ENCODE measurements at places on chromosomes 4 and X.

DNA sequence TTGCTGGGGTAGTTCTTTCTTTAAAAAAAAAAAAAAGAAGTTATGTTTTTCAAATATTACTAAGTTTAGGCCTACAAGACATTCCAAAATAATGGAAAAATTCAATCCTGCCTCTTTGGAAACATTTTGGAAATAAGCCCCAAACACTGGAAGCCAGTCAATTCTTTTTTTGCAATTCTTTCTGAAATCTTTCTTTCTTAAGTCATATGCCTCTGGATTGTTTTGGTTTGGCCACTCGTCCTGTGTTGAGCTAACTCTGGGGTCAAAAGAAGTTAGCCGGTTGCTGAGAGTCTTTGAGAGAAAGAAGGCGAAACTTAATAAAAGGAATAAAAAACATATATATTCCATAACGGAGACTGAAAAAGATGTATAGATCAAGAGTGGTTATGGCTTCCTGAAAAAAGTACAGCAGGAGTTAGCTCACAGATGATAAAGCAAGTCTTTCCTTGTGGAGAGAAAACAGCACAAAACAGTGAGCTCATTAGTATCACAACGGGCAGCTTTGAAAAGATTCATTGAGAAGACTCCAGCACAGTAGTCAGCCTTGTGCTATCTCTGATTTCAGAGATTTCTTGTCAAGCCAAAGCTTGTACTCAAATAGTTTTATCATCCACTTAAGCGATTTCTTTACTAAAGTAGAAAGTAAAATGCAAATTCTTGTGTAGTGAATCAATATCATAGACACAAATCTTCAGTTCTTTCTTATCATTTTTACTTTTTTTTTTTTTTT is 64.8 kb downstream of the PLS3 start:
- DNase-seq = no peak

GRCh38 chrX:102154218-102154860 is 1.4 kb downstream of the BEX5 start:
- peak; percentile 62 for DNase-seq

- DNase-seq = no peak
These were observed 10.5 kb downstream of the WDFY3 start for GRCh38 chr4:84956014-84956413.

DNA sequence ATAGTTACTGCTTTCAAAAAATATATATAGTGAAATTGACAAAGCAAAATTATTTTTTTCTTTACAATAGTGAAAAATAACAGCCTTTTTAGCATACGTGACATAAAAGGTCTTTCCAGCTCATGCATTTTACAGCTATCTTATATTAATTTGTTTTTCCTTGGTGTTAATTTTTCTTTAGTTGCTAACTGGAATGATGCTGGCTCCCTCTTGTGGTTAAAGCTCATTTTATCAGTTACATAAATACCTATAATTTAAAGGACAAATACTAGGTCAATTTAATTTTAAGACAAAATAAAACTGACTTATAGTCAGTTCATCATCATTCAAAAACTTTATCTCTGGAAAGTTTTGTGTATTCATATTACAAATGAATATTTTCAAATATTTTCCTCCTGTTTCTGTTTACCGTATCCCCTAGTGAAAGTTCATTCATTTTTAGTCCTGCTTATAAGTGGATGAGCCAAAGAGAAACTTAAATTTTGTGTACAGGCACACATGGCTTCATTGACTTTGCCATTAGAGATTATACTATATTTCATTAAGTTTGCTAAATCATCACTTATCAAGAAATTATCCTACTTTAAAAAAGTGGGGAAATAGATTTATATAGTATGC is 9.9 kb upstream of the ANAPC4 start:
- no peak for DNase-seq

DNA sequence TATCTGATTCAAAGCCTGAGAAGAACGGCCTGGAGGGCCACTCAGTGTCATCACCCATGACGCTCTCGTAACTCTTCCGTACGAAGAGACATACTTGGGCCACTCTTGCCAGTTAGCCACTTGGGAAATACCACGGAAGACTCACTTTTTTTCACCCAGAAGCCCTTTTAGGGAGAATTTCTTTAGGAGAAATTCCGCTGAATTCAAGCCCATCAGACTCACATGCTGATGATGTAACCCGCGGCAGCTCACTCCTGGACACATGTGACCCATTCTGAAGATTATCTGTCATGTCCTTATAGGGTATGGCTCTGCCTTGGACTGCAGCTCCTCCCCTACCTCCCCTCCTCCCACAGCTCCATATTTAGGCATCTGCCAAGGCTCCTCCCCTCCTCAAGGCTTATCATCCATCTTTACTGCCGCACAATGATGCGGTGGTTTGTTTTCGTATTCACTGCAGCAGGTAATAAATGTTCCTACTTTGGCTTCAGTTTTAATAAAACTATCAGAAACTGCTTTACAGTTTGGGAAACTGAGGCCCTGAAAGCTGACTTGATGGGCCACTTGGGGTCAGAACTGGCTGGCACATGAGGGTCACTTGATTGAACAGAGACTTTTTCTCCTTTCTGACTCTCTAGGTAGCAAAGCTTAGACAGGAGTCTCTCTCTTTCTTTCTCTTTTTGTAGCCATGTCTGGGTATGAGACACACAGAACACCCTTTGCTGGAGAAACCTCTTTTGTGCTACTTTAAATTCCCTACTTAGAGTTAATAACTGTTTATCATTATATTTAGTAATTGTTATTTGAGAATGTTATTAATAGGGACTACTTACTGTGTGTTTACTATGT is 42.1 kb downstream of the RHOH start:
- DNase-seq = peak; percentile 92

GRCh38 chrX:131854581-131854980 is 168.5 kb upstream of the STK26 start:
- no peak for DNase-seq

- DNase-seq = no peak
These were observed 445.9 kb downstream of the TLL1 start for GRCh38 chr4:166318810-166319525.

DNA sequence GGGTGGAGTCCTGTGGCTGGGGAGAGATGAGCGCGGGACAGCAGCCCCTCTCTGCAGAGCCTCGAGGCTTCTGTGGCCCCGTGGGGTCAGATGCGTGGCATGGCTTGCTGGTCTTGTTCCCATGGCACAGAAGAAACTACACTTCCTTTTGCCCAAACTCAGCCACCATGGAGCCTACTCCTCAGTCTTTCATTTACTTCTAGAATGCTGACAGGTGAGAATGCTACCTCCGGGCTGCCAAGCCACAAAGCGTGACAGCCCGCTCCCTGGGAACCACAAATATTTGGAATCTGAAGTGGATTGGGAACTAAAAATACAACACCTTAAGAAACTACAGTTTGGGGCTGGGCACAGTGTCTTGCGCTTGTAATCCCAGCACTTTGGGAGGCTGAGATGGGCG is 98.0 kb downstream of the TRAPPC11 start:
- no peak for DNase-seq

DNA sequence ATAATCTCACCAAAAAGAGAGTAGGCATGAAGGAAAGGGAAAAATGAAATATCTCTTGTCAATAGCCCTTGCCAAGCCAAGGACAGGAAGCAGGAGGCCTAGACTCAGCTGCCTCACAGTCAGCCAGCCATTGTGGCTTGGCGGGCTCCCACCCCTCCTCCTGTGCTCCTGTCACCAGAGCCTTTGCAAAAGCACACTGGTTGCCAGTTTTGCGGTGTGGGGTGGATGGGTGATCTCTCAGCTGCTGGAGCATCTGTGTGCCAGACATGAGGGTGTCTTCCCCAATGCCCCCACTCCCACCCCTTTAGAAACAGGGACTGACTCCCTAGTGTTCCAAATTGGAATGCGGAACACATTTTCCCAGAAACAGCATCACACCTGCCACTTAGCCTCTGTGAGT is 26.1 kb downstream of the ARHGEF6 start:
- DNase-seq = no peak

GRCh38 chrX:124341396-124342132 is 4.8 kb upstream of the SH2D1A start:
- DNase-seq = no peak

GRCh38 chrX:49041744-49042580 is 1.2 kb downstream of the TFE3 start:
- DNase-seq = no peak

DNA sequence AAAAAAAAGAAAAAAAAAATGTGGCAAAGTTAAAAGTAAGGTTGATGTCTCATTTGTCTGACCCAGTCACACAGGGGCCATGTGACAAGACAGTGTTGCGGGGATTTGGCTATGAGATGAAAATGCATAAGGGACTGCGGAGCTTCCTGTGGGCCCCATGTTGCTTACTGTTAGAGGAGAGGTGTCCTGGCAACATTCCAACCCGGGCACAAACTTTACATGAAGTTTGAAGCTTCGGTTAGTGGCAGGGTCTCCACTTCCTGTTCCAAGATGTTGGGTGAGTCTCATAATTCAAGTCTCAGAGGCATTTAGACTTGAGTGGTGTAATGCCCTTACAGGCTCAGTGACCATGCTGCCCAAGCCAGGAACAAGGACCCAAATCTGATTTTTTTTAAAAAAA is 111.3 kb downstream of the MAML3 start:
- no peak for DNase-seq

DNA sequence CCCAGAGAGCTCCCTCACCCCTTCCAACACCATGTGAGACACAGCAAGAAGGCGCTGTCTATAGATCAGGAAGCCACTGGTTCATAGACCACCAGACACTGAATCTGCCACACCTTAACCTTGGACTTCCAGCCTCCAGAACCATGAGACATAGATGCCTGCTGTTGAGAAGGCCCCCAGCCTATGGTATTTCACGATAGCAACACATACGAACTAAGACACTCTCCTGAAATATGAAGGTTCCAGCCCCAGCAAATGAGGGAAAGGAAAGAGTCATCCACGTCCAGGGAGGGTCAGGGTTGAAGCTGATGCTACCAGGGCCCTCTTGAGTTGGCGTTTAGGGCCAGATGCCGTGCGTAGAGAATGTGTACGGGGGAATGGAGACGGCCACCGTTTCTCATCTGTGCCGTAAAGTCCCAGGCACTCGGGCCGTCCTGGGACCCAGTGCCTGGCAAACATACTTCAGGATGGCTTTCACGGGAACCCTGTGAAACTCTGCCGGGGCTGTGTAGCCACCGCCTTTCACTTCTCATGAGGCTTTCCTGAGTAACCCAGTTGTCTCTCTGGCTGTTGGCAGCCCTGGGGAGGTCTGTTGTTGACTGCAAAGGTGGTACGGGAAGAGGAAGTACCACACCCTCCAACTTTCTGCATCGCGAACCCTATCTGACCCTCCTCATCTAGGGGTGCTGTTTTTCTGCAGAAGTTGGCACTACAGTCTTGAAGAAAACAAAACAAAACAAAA is 17.7 kb upstream of the P2RY8 start:
- DNase-seq = peak; percentile 78

DNA sequence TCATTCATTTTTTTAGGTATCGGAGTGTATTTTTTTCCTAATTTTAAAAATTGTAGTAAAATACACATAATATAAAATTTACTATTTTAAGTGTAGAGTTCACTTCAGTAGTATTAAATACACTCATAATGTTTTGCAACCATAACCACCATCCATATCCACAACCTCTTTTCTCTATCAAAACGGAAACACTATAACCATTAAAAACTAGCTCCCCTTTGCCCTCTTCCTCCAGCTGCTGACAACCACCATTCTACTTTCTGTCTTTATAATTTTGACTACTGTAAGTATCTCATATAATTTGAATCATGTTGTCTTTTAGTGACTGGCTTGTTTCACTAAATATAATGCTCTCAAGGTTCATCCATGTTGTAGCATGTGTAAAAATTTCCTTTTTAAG is 205.4 kb upstream of the CXorf51B start:
- DNase-seq = no peak

DNA sequence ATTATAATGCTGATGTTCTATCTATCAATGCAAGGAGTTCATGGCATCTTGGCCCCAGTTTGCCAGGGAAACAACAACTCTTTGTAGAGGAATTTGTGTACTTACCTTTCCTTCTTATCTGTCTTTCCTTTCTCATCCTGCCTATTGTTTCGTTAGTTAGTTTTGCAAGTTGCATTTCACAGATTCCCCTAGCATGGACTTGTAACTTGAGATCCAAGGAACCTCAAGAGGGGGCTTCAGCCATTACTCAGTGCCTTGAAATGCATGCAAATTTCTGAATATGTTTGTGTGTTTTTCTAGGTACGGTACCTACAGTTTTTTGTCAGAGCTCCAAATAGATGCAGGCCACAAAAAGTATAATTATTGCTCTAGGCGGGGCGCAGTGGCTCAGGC is 203.6 kb downstream of the LDB2 start:
- no peak for DNase-seq

DNA sequence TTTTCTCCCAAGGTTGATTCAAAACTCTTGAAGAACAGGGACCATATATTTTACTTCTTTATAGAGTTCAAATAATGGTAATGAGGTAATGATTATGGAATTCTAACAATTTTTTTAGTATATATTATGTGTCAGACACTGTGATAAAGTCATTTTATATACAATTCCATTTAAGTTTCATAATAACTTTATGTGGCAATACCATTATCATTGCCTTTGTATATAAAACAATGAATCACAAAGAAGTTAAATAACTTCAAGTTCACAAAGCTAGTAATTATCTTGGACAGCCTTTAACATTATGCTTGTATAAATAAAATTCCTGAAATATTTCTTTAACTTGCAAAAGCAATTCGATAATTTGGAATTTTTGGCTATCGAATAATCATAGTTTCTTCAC is 20.6 kb downstream of the MAGEC1 start:
- no peak for DNase-seq

DNA sequence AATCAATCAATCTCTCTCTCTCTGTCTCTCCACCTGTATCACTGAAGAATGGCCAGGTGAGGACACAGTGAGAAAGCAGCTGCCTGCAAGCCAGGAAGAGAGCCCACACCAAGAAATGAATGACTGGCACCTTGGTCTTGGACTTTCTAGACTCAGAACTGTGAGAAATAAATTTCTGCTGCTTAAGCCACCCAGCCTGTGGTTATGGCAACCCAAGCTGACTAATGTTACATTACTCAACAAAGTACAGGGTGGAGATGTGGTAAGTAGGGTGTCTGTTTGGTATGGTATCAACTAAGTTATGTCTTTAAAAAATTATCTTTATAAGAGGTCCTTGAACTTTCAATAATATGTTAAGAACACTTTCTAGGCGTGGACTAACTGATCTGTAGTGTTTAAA is 159.3 kb downstream of the EPHA5 start:
- no peak for DNase-seq

GRCh38 chr4:83285055-83285407 is 433 bp upstream of the COQ2 start:
- no peak for DNase-seq

DNA sequence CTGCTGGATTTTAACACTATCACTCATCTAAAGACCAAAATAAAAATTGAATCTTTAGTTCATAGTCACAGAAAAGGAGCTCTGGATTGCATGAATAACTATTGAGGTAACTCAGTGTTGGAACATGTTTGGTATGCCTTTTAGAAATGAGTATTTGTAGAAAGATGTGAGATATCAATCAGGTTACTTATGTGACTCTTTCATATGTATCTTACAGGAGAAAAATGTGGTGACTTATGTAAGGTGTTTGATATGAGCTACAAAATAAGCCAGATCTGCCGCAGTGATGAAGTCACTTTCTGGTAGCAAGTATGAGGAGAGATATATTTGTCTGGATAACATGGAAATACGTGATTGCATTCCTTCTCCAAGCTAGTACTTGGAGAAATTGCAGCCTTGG is 1653.3 kb upstream of the PCDH7 start:
- no peak for DNase-seq
